ENCODE measurements at places on chromosomes 5 and 9.

GRCh38 chr5:162429142-162429541, 361.6 kb downstream of the GABRG2 start:
- DNase-seq: no peak

DNA sequence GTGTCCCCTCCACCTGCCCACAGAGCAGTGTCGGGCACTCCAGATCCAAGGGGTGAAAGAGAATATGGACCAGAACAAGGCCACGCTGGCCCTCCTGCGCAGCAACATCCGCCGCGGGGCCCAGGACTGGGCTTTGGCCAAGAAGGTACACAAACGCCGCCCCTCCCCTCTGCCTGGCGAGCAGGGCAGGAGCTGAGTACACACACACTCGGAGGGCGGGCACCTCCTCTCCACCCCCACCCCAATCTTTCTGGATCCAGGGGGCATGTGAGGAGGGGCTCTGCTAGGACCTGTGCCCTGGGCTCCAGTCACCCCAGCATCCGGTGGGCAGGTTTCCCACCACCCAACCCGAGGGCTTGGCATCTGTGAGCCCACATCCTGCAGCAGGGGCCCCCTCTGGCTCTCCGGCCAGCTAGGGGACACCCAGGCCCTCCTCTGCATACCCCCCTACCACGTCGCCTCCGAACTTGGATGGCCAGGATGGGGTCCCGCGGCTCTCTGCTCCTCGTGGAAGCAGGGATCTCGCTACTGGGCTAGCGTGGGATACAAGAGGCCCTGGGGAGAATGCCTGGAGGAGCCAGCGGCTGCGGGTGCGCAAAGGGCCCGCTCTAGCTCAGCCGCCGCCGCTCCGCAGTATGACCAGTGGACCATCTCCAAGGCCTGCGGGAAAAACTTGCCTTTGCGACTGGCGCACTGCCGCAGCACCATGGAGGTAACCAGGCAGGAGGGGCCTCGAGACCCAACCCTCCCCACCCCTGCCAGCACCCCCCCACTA, 3.1 kb downstream of the CCDC183 start:
- no peak for DNase-seq

- DNase-seq: no peak
Observed at GRCh38 chr5:173733831-173734501, 117.5 kb upstream of the BOD1 start.

GRCh38 chr5:94362857-94363256, 255.5 kb downstream of the KIAA0825 start:
- no peak for DNase-seq

- DNase-seq: no peak
Observed at GRCh38 chr5:114324282-114324681, 37.6 kb upstream of the KCNN2 start.

DNA sequence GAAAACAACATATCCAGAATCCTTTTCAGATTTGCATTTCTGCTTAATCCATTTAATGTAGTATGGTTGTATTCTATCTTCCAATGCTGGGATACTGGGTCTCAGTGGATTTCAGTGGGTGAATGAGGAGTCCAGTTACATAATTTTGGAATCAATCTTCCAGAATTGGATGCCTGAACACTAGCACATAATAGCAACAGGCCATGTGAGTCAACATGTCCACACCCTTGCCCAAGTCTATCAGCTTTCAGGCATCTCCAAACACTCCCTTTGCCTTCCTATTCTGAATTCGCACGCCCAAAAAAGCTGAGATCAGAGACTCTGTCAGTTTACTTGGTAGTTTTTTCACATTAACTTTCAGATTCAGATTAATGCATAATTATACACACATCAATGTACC, 202.6 kb downstream of the TSSK1B start:
- no peak for DNase-seq

DNA sequence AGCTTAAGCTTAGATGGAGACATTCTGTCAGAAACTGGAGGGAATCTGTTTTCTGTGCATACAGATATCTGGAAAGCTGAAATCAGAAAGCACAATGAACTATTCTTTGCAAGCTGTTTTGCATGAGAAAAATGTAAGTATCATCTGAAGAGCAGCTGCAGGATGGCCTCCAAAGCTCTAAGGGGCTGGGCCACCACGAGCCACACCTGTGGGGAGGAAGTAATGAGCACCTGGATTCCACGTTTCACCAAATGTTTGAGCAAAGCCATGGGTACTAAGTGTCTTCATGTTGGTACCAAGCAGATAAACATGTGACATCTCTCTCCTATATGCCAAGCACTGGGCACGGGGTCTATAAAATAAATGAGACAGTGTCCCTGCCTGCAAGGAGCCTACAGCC, 199.3 kb downstream of the TTLL11 start:
- no peak for DNase-seq
